ENCODE measurements at places on chromosomes 3 and 15. TPM values are rescaled to one million over a fixed set of nuclear protein-coding genes. Genes with fewer than 3 reads are reported as not detected.

DNA sequence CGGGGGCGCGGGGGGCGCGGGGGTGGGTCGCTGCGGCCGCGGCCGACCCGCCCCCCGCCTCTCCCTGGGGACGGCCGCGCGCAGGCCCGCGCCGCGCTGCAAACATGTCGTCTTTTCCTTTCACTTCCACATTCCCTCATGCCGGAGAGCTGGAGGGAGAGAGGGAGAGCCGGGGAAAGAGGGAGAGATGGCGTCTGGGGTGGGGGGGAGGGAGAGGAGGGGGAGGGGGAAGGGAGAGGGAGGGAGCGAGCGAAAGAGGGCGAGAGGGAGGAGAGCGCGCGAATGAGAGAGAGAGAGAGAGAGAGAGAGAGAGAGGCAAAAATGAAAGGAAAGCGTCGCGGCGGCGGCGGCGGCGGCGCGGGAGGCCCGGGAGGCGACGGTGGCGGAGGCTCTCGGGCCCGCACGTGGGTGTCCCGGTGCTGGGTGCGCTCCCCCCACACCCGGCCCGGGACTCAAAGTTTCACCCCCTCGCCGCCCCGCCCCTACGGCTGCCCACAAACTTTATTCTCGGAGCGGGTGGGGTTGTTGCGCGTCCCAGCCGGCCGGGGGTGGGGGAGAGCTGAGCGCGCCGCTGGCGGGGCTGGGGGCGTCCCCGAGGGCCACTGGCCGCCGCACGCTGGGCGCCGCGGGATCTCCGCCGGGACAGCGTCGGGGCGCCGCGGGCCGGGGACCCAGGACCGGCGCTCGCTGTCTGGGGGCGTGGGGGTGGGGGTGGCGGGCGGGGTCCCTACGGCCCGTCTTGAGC, 731 bp downstream of the ZNF710 start:
- H3K27ac ChIP-seq, result no peak overlapping the region
- H3K36me3 ChIP-seq, result no peaks in the 10 kb centered on the region
- H3K4me1 ChIP-seq, result peaks cover 40% of the 10 kb centered on the region
- no peak overlapping the region for H3K4me3 ChIP-seq

- H3K27ac ChIP-seq, result no peak overlapping the region
- no peak overlapping the region for H3K4me3 ChIP-seq
- no peak for DNase-seq
- H3K4me1 ChIP-seq, result peaks cover 6% of the 10 kb centered on the region
- no peaks in the 10 kb centered on the region for H3K27me3 ChIP-seq
Measured at GRCh38 chr3:13389378-13389777, 30.7 kb downstream of the NUP210 start.

DNA sequence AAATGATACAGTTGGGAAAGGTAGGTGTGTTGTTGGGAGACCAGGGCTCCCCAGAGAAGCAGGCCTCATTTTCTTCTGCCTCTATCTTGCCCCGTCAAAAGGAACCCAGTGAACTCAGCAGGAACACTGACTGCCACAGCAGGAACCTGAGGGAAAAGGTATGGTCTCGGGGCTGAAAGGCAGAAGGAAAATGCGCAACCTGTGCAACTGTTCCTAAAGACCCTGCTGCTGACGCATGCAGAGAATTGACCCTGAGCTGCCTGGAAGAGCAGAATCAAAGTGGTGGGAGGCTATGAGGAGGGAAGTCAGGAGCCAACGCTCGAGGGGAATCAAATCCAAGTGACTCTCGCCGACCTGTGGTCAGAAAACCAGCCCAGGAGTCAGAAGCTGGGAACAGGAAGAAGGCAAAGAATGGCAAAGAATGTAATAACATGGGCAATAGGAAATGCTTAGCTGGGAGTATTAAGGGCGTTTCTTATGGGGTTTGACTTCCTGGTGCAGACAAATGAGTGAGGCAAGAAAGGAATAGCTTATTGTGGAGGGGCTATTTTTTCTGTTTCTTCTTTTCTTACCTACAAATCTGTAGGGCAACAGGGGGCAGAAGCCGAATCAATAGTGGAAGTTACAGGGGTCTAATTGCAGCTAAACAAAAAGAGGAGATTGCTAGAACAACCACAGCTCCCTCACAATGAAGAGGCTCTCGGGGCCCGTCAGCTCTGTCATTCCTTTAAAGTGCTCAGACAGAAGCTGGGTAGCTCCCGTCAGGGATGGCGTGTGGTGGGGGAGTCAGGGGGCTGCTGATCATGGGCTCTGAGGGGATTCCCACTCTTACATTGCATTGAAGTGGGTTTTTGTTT, 65.4 kb upstream of the DLG1 start:
- no peaks in the 10 kb centered on the region for H3K4me1 ChIP-seq
- H3K27me3 ChIP-seq, result peaks cover 4% of the 10 kb centered on the region
- no peak for DNase-seq
- H3K36me3 ChIP-seq, result no peaks in the 10 kb centered on the region
- H3K27ac ChIP-seq, result no peak overlapping the region
- H3K4me3 ChIP-seq, result no peak overlapping the region

DNA sequence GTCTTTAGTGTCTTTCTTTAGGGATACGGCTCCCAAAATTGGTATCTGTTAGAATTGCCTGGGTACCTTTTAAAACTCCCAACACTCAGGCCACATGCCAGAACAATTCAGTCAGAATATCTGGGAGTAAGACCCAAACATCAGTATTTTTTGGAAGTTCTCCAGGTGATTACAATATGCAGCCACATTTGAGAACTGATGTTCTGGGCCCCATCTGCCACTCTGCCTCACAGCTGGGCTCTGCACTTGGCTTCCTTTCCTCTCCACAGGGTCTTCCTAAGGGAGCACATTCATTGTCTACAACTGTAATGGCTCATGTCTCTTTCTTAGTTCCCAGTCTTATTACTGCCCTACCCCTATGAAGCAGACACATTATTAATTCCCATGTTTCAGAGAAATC, 394.5 kb downstream of the MFSD1 start:
- H3K4me3 ChIP-seq, result no peak overlapping the region
- no peak for DNase-seq
- H3K27ac ChIP-seq, result no peak overlapping the region
- no peaks in the 10 kb centered on the region for H3K27me3 ChIP-seq
- no peaks in the 10 kb centered on the region for H3K4me1 ChIP-seq

The NSMCE3 gene
- total RNA-seq, result 8.7 TPM

DNA sequence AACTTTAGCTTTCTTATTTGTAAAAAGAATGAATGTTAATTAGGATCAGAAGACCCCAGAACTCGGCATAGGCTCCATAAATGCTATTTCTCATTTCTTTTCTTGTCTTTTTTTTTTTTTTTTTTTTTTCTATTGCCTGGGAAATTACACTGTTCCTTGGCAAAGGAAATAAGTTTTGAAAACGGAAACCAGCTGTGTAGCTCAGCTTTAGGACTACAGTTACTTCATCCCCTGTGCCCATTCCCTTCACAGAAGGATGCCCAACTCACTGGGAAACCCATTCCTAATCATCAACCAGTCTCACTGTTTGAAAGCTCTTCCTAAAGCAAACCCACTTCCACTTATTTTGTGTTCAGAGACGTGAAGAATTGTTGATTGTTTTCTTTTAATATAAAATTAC, 254.0 kb upstream of the IL12A start:
- no peaks in the 10 kb centered on the region for H3K36me3 ChIP-seq
- DNase-seq, result no peak
- H3K4me3 ChIP-seq, result no peak overlapping the region
- H3K4me1 ChIP-seq, result no peaks in the 10 kb centered on the region

- H3K27me3 ChIP-seq, result no peaks in the 10 kb centered on the region
- H3K4me3 ChIP-seq, result peak overlapping the region; percentile 92
- H3K27ac ChIP-seq, result peak overlapping the region; percentile 84
- peaks cover 20% of the 10 kb centered on the region for H3K4me1 ChIP-seq
Measured at GRCh38 chr3:48240000-48240963, 622 bp upstream of the ZNF589 start.

GRCh38 chr3:190528706-190529105, 14.8 kb downstream of the IL1RAP start:
- H3K36me3 ChIP-seq, result no peaks in the 10 kb centered on the region
- no peaks in the 10 kb centered on the region for H3K27me3 ChIP-seq
- H3K4me1 ChIP-seq, result no peaks in the 10 kb centered on the region
- DNase-seq, result no peak
- H3K4me3 ChIP-seq, result no peak overlapping the region

- no peaks in the 10 kb centered on the region for H3K27me3 ChIP-seq
- DNase-seq, result no peak
- H3K4me1 ChIP-seq, result no peaks in the 10 kb centered on the region
- H3K4me3 ChIP-seq, result no peak overlapping the region
Measured at GRCh38 chr3:146217324-146217723, 33.6 kb downstream of the PLSCR4 start.

GRCh38 chr3:136862617-136863322, 762 bp downstream of the NCK1 start:
- peak overlapping the region; percentile 90 for H3K27ac ChIP-seq
- H3K27me3 ChIP-seq, result no peaks in the 10 kb centered on the region
- no peaks in the 10 kb centered on the region for H3K36me3 ChIP-seq
- no peak for DNase-seq
- H3K4me3 ChIP-seq, result peak overlapping the region; percentile 91
- H3K4me1 ChIP-seq, result peaks cover 28% of the 10 kb centered on the region

DNA sequence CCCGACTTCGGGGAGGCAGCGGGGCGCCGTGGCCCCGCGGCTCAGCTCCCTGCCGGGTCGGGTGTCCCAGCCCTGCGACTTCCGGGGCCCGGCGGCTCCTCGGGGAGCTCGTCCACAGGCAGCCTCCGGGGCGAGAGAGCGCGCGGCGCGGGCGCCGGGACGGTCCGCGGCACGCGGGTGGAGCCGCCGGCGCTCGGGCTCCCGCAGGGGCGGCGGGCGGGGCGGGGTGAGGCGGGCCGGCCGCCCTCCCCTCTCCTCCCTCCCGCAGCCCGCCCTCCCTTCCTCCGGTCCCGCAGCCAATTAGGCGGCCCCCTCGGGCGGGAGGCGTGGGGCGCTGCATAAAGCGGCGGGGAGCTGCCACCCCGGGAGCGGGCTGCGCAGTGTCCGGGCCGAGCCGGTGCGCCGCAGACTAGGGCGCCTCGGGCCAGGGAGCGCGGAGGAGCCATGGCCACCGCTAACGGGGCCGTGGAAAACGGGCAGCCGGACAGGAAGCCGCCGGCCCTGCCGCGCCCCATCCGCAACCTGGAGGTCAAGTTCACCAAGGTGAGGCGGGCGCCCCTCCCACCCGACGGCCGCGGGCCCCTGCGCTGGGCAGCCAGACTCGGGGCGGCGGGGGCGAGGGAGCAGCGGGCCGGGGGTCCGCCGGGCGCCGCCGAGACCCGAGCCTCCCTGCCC, at the start of gene ALDH1A3:
Gene ALDH1A3, plus strand, starts transcription at position 368 of the 675 bp plus-strand sequence. Its CDS starts 77 bp downstream, at position 445.
- H3K4me1 ChIP-seq, result no peaks in the 10 kb centered on the region
- H3K27ac ChIP-seq, result no peak within 1 kb of the TSS
- H3K36me3 ChIP-seq, result no peaks in the 10 kb centered on the region
- H3K4me3 ChIP-seq, result no peak within 1 kb of the TSS
- no peak for DNase-seq

DNA sequence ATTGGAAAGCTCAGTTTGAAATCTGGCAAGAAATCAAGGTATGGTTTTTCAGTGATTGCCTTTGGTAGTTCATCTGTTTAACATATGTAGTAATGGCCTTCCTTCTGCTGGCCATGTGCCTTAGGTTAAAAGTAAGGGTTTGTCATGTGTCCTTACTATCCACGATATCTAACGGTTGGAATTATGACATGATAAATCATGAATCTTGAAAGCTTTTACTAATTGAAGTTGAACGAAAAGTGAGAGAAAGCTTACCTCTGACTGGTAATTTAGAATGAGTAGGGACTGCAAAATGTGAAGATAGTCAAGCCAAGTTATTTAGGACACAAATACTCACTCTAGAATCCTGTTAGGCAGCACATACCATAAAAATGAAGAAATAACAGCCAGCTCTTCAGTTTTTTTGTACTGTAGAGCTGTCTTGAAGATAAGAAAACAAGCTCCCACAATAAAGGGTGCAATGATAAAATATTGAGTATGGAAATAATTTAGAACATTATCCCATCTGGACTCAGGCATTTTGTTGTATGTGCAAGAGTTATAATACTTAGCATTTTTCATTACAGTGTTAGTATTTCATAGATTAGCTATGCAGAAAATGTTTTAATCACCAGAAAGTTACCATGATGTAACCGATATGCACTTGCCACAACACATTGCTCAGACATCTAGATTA, 303.4 kb downstream of the ZNF385D start:
- H3K27me3 ChIP-seq, result no peaks in the 10 kb centered on the region
- no peak overlapping the region for H3K27ac ChIP-seq
- no peaks in the 10 kb centered on the region for H3K4me1 ChIP-seq
- no peaks in the 10 kb centered on the region for H3K36me3 ChIP-seq
- no peak for DNase-seq

The IL17RB gene
- total RNA-seq, result 2.1 TPM

- peaks cover 15% of the 10 kb centered on the region for H3K4me1 ChIP-seq
- peak overlapping the region; percentile 51 for H3K27ac ChIP-seq
- H3K4me3 ChIP-seq, result peak overlapping the region; percentile 50
Measured at GRCh38 chr15:82045179-82045891, 483 bp downstream of the MEX3B start.

DNA sequence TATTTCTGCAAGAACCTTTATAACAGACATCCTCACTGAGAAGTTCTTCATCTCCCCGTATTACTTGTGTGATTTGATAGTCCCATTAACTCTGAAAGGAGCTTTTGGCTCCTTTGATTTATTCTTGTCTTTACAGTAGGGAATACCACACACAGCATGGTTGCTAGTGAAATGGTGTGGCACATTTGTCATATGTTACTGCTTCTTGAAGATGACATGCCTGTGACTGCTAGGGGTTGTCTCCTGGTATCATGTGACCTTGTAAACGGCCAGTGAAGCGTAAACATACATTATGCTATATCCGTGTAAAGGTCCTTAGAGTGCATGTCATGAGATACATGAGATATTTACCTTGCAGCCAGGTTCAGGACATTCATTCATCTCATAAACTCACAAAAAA, 197.9 kb downstream of the RYR3 start:
- H3K27me3 ChIP-seq, result no peaks in the 10 kb centered on the region
- DNase-seq, result no peak
- H3K4me1 ChIP-seq, result no peaks in the 10 kb centered on the region
- H3K27ac ChIP-seq, result no peak overlapping the region

- no peak for DNase-seq
- no peak overlapping the region for H3K4me3 ChIP-seq
- no peak overlapping the region for H3K27ac ChIP-seq
- peaks cover 45% of the 10 kb centered on the region for H3K4me1 ChIP-seq
- no peaks in the 10 kb centered on the region for H3K27me3 ChIP-seq
Measured at GRCh38 chr3:32443478-32443877, 51.8 kb downstream of the CMTM7 start.

DNA sequence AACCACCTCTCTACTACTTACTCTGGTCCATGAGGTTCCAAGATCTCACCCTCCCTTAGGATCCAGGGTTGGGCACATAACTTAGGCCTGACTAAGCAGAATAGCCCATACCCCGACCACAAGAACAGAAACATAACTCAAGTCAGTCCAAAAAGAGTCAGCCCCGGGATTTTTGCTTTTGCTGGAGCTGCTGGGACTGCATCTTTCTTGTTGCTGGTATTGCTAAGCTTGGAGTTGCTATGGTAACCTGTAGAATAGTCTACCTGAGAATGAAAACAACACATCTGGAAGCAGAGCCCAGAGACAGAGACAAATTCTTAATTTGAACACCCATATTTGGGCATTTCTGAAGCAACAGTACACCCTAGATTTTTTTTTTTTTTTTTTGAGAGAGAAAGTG, 6.5 kb downstream of the RUBCN start:
- no peak overlapping the region for H3K27ac ChIP-seq
- no peak for DNase-seq
- no peaks in the 10 kb centered on the region for H3K4me1 ChIP-seq
- no peaks in the 10 kb centered on the region for H3K36me3 ChIP-seq
- no peak overlapping the region for H3K4me3 ChIP-seq

The COL6A6 gene
- total RNA-seq, result not detected

GRCh38 chr3:2476996-2477395, 378.3 kb downstream of the CNTN4 start:
- no peak overlapping the region for H3K27ac ChIP-seq
- no peak for DNase-seq

GRCh38 chr3:52140000-52140399, 14.2 kb downstream of the POC1A start:
- no peaks in the 10 kb centered on the region for H3K36me3 ChIP-seq
- no peak overlapping the region for H3K4me3 ChIP-seq
- H3K27me3 ChIP-seq, result no peaks in the 10 kb centered on the region
- peaks cover 6% of the 10 kb centered on the region for H3K4me1 ChIP-seq
- no peak overlapping the region for H3K27ac ChIP-seq
